ENCODE measurements at places on chromosomes 3 and 15. TPM values are rescaled to one million over a fixed set of nuclear protein-coding genes. Genes with fewer than 3 reads are reported as not detected.

Gene MYLK
- polyA plus RNA-seq: 734 TPM

Gene CCDC39
- not detected for polyA plus RNA-seq

Gene KLHL25
- polyA plus RNA-seq: 2.5 TPM

GRCh38 chr3:85796140-85796539 is 837.4 kb downstream of the CADM2 start:
- DNase-seq: no peak

GRCh38 chr15:40062816-40063562 is 24.0 kb upstream of the SRP14 start:
- no peak for DNase-seq

DNA sequence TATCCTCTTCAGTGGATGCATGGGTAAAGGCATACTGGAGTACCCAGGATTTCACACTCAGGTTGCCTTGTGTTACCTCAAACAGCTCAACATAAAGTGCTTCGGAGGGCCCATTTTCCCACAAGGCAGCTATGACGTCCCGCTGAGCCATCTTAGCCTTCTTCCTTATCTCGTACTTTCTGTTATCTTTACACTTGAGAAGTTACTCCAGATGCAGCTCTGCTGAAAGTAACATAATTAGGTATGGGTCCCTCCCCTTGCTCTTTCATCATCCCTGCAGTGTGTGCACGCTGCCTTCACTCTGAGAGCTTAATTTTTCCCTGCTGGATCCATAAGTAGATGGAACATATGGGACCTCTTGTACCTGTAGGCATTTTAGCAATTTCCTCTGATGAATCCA is 410.3 kb downstream of the AGBL1 start:
- DNase-seq: no peak

DNA sequence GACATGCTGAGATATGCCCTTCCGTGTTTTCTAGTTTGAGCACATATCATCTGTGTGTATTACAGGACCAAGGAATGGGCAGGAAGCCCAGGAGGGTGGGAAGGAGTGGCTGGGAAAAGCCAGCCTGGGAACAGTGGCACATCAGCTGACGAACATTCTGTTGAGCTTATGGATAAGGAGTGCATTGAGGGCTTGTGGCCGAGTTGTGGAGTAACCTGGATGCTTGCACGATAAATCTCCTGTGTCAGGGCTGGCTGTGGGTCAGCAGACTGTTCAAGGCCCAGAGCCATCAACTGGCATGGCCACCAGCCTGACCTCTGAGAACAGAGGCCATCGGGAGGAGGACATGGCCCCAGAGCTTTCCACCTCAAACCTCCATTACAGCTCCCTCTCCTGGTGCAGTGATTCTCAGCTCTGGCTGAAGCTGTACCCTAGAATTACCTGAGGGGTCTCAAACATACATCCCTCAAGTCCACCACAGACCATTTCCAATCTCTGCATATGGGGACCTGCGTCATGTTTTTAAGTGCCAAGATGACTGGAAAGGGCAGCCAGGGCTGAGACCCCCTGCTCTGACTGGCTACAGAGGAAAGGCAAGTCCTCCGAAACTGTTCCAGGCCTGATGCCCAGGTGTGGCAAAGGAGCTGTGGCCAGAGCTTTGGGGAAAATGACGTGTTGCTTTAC is 4.8 kb upstream of the VILL start:
- no peak for DNase-seq

- DNase-seq: no peak
Observed at GRCh38 chr3:197337656-197338055, 39.2 kb upstream of the DLG1 start.

- DNase-seq: no peak
Observed at GRCh38 chr15:83904107-83905040, 250.5 kb downstream of the ADAMTSL3 start.
